ENCODE measurements at places on chromosomes 1 and 21.

GRCh38 chr1:176838276-176838995 lies 326.1 kb downstream of the ASTN1 start:
- no peak for DNase-seq

DNA sequence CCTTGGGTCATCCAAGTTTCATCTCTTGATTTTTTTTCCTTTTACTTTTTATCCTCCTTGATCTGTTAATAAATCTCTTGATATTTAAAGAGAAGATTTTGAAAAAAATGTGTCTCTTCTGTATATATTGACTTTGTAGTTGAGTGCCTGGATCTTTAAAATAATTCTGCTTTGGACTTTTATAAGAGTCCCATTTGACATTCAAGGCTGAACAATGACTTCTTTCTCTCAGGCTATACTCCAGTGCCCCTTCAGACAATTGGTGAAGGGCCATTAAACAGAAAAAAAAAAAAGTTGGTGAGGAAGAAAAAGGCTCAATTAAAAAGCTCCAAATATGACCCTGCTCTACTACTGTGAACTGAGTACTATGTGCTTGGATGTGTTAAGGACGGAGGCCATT lies 40.9 kb upstream of the CITED4 start:
- no peak for DNase-seq

- DNase-seq = no peak
Measured at GRCh38 chr1:185681034-185681633, 53.1 kb upstream of the HMCN1 start.

DNA sequence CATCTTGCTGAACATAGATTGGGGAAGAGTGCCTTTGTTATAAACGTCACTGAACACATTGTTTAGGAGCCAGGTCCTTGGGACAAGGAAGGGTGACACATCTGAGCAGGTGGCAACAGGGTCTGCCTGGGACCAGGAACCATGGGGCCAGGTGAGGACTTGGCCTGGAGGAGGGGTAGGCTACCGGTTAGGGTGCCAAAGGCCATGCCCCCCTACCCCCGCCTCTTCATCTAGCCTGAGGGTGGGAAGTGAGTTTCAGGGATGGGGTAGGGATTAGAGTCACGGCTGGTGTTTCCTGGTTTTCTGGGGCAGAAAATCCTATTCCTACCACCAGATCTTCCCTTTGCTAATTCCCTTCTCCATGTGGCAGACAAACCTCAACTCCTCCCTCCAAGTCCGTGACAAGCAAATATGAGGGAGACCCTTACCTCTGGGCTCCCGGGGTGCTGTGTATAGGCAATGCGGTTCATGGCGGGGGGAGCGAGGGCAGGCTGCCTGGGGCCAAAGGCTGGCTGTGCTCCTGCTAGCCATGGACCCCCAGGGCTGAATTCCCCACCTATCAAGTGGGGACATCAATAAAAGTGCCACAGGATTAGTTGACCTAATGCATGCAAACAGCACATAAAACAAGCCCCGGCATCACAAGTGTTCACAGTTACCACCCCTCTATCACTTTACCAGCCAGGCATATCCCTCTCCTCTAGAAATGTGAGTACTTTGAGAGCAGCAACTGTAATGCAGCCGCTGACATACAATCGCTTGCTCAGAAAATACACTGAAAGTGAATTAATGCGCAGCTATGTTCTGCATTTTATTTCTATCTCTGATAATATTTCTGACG lies 14.5 kb downstream of the CD247 start:
- no peak for DNase-seq

- DNase-seq = no peak
Measured at GRCh38 chr1:200638073-200638472, 17.5 kb upstream of the KIF14 start.
